ENCODE measurements at places on chromosomes 11 and 22.

DNA sequence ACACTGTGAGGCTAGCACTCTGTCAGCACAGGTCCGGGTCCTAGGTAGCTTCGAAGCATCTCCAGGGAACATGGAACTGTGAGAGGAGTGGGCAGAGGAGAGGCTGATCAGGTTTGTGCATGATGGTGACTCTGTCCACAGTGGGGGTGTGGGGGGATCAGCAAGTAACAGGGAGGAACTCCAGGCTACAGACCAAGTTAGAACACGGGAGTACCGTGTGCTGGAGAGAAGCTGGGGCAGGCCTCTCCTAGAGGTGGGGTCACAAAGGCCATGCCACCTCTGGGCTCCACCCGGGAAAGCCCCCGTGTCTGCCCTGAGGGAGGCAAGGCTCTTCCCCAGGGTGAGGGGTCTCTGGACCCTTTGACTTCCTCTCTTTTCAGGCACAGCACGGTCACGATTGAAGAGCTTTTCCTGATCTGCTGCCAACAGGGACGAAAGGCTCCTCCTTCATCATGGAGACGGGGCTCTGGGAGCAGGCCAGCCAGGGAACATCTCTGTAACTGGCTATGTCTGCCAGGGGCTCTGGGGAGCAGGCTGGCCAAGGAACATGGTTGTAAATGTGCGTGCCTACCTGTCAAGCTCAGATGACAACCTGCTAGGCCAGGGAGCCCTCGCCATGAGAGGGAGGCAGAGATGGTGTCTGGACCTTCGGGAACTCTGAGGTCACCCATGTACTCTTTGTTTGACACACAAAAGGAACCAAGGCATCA is 1476.1 kb downstream of the BRD1 start:
- peaks cover under 1% of the 10 kb centered on the region for H3K27me3 ChIP-seq
- H3K27ac ChIP-seq: no peak overlapping the region
- H3K4me1 ChIP-seq: no peaks in the 10 kb centered on the region
- H3K36me3 ChIP-seq: no peaks in the 10 kb centered on the region
- no peak for DNase-seq
- no peak overlapping the region for H3K4me3 ChIP-seq

DNA sequence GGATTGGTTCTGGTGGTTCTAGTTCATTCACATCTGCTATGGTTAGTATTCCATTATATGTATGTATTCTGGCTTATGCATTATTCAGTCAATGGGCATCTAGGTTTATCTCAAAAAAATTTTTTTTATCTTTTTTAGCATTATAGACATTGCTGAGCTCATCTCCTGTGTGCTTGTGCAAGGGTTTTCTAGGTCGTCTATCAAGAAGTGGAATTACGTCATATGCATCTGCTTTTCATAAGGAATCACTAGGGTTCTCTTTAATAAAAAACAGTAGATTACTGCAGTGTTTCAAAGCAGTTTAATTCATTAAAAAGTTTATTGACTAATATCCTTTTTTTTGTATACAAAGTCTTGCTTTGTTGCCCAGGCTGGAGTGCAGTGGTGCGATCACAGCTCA is 21.3 kb downstream of the TBC1D22A start:
- peaks cover 20% of the 10 kb centered on the region for H3K4me1 ChIP-seq
- H3K27ac ChIP-seq: no peak overlapping the region
- peaks cover 9% of the 10 kb centered on the region for H3K36me3 ChIP-seq

GRCh38 chr11:19546325-19546724 is 166.3 kb upstream of the NAV2 start:
- no peaks in the 10 kb centered on the region for H3K4me1 ChIP-seq
- no peak for DNase-seq
- peaks cover 9% of the 10 kb centered on the region for H3K27me3 ChIP-seq
- H3K27ac ChIP-seq: no peak overlapping the region
- H3K4me3 ChIP-seq: no peak overlapping the region
- no peaks in the 10 kb centered on the region for H3K36me3 ChIP-seq

GRCh38 chr22:30680991-30681770 is 13.5 kb upstream of the OSBP2 start:
- H3K4me1 ChIP-seq: no peaks in the 10 kb centered on the region
- no peaks in the 10 kb centered on the region for H3K36me3 ChIP-seq
- H3K27me3 ChIP-seq: peaks cover 10% of the 10 kb centered on the region

DNA sequence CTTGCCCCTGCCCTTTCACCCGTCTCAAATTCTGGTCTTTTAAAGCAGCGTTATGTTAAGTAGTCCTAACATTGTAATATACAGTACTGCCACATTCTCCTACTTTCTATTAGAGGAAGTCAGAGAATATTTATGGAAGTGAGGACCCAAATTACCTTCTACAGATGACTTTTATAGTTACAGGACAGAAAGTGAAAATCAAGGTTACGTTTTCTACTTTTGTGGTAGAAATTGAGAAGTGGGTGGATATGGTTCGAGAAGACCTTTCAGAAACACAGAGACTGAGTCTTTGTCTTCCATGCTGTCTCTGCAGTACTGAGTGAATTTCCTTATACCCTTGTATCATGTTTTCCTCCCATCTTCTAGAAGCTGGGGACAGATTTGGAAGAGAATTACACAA is 17.1 kb downstream of the SC5D start:
- peaks cover 35% of the 10 kb centered on the region for H3K4me1 ChIP-seq
- no peak for DNase-seq
- H3K36me3 ChIP-seq: peaks cover 32% of the 10 kb centered on the region
- H3K4me3 ChIP-seq: no peak overlapping the region

DNA sequence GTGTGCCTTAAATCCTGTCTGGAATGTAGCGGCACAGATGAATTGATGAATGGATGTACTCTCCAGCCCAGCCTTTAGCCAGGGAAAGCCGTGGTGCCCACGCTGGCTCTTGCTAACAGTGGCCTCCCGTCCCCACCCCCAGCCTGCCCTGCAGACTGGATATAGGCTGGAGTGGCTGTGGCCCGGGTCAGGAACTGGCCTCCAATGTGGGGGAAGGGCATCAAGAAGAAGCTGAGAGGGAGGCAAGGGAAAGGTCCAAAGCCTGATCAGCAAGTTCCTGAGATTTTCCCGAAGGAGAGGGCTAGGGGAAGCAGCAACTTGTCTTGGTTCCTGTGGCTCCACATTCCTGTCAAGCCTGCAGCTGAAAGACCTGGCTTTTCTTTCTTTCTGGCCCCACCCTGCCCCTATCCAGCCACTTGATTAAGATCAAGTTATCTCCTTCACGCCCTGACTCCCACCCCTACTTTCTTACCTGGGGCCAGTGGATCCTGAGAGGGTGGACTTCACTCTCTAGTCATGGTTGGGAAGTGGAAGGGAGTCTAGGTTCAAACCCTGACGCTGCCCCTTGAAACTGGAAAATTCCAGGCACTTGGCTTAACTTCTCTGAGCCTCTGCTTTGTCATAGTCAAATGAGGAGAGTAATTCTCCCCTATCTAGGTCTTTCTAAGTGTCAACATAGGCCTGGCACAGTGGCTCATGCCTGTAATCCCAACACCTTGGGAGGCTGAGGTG is 11.0 kb upstream of the MICALL1 start:
- no peak for DNase-seq
- peak overlapping the region; percentile 65 for H3K27ac ChIP-seq
- H3K4me1 ChIP-seq: peaks cover 26% of the 10 kb centered on the region
- H3K36me3 ChIP-seq: peaks cover 11% of the 10 kb centered on the region
- H3K27me3 ChIP-seq: no peaks in the 10 kb centered on the region

DNA sequence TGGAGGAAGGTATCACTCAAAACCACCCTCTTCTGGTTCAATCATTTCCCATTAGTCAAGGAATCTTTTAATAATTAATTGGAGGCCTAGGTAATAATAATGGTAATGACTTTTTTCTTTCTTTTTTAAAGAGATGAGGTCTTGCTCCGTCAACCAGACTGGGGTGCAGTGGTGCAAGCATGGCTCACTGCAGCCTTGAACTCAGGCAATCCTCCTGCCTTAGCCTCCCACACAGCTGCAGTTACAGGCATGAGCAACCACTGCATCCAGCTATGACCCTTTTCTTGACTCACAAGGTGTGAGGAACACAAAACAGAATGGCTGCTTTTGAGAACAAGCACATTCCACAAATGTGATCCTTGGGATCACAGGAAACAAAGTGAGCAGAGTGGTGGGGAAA is 3.6 kb downstream of the POLDIP3 start:
- peak; percentile 47 for DNase-seq
- peak overlapping the region; percentile 78 for H3K27ac ChIP-seq
- no peaks in the 10 kb centered on the region for H3K27me3 ChIP-seq
- no peak overlapping the region for H3K4me3 ChIP-seq
- peaks cover 69% of the 10 kb centered on the region for H3K4me1 ChIP-seq

DNA sequence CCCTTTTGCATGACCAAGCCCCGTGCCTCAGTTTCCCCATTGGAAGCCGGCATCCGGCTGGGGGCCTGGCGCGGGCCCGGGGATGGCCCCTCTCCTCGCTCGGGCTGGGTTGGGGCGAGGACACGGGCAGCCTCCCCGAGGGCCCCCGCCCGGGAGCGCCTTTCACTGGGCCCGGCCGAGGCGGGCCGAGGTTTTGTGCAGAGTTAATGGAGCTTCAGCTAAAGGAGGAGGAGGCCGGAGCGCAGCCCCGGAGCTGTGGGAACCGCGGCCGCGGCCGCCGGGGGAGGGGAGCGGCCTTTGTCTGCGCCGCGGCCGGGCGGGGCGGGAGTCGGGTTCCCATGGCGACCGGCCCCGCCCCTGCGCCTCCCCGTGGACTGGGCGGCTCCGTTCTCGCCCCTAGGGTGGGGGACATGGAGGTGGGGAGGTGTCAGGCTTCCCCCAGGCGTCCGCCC is 1.4 kb upstream of the MAPK11 start:
- no peak overlapping the region for H3K27ac ChIP-seq
- H3K4me1 ChIP-seq: peaks cover 13% of the 10 kb centered on the region
- DNase-seq: peak; percentile 77
- no peak overlapping the region for H3K4me3 ChIP-seq
- peaks cover 4% of the 10 kb centered on the region for H3K27me3 ChIP-seq

DNA sequence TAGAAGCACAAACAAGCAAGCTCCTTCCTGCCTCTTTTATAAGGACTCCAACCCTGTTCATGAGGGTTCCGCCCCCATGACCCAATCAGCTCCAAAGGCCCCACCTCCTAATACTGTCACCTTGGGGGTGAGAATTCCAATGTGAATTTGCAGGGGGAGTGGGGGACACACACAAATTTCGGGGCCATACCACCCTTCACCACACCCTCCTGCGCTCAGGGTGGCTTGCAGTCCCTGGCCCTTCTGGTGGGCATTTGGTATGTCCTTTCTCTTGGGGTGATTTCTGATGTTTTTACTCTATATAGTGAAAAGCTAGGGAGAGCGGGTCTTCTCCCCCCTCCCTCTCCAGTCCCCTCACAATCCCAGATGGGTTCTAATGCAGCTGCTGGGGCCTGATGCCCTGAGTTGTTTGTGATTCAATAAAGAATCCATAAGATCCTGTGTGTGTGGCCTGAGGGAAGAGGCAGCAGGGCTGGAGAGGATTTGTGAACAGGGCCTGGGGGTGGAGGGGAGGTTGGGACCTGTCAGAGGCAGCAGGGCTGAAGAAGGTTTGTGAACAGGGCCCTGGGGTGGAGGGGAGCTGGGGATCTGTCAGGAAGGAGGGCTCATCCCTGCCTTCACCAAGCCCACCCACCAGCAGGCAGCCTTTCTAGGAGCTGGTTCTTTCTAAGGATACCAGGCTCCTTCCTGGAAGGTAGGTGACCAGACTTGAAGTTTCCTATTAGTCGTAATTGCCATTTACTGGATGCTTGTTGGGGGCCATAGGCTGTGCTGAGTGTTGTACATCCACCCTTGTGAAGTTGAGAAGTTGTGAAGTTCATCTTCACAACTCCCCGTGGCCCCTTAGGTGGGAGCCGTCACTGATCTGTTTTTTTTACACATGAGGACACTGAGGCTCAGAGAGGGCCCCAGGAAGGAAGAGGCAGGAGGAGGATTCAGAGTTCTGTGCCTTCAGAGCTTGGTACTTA is 7.9 kb downstream of the SLC35C1 start:
- no peak overlapping the region for H3K4me3 ChIP-seq
- peaks cover 7% of the 10 kb centered on the region for H3K36me3 ChIP-seq
- peak overlapping the region; percentile 60 for H3K27ac ChIP-seq
- DNase-seq: no peak

DNA sequence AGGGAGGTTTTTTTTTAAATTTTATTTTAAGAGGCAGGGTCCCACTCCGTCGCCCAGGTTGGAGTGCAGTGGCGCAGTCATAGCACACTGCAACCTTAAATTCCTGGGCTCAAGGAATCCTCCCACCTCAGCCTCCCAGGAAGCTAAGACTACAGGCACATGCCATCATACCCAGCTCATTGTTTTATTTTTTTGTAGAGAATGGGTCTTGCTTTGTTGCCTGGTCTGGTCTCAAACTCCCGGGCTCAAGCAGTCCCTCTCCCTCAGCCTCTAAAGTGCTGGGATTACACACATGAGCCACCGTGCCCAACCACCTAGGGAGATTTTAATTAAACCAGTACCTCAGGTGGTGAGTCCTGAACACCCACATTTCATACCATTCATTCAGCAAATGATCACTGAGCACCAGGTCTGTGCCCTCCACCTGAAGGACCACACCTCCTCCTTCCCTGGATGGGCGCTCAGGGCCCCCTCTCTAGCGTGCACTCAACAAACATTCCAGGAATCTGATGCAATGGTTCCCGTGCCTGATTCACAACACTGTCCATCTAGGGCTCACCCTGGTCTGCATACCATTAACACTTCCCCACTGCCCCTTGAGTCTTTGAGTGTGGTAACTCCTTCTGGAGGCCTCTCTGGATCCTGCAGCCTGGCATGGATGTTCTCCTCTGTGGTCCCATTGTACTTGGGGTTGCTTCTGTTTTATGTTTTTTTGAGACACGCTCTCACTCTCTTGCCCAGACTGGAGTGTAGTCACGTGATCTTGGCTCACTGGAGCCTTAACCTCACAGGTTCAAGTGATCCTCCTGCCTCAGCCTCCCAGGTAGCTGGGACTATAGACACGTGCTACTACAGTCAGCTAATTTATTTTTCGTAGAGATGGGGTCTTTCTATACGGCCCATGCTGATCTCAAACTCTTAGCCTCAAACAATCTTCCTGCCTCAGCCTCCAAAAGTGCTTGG is 9.6 kb upstream of the MYH9 start:
- H3K4me1 ChIP-seq: peaks cover 18% of the 10 kb centered on the region
- no peak for DNase-seq
- no peak overlapping the region for H3K4me3 ChIP-seq
- H3K36me3 ChIP-seq: no peaks in the 10 kb centered on the region
